IMR-90 (cell line): ENCODE measurements at places on chromosomes 4 and X.

DNA sequence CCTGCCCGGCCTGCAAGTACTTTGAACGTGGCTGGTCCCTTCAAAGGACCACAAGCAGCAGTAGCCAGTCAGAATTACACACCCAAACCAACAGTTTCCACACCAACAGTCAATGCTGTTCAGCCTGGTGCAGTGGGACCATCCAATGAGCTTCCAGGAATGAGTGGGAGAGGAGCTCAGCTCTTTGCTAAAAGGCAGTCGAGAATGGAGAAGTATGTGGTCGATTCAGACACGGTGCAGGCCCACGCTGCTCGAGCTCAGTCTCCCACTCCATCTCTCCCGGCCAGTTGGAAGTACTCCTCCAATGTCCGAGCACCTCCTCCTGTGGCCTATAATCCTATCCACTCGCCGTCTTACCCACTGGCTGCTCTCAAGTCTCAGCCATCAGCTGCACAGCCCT, 104.4 kb upstream of the MYOZ2 start:
- H3K27ac ChIP-seq, result no peak overlapping the region
- peaks cover 17% of the 10 kb centered on the region for H3K4me1 ChIP-seq
- peaks cover 8% of the 10 kb centered on the region for H3K36me3 ChIP-seq

- H3K4me1 ChIP-seq, result no peaks in the 10 kb centered on the region
- H3K36me3 ChIP-seq, result no peaks in the 10 kb centered on the region
- DNase-seq, result no peak
- peaks cover 2% of the 10 kb centered on the region; the same call in 1 of the 2 replicates for H3K27me3 ChIP-seq
Observed at GRCh38 chr4:16365036-16365569, 138.8 kb upstream of the TAPT1 start.

- no peak overlapping the region for H3K4me3 ChIP-seq
- H3K27me3 ChIP-seq, result no peaks in the 10 kb centered on the region
- H3K4me1 ChIP-seq, result no peaks in the 10 kb centered on the region
- H3K27ac ChIP-seq, result no peak overlapping the region
- no peaks in the 10 kb centered on the region for H3K36me3 ChIP-seq
Observed at GRCh38 chrX:148933881-148934280, 433.5 kb downstream of the AFF2 start.

GRCh38 chrX:10090319-10090718, 66.5 kb upstream of the CLCN4 start:
- H3K4me3 ChIP-seq, result no peak overlapping the region
- no peaks in the 10 kb centered on the region for H3K27me3 ChIP-seq
- peaks cover 8% of the 10 kb centered on the region for H3K36me3 ChIP-seq
- H3K27ac ChIP-seq, result no peak overlapping the region

DNA sequence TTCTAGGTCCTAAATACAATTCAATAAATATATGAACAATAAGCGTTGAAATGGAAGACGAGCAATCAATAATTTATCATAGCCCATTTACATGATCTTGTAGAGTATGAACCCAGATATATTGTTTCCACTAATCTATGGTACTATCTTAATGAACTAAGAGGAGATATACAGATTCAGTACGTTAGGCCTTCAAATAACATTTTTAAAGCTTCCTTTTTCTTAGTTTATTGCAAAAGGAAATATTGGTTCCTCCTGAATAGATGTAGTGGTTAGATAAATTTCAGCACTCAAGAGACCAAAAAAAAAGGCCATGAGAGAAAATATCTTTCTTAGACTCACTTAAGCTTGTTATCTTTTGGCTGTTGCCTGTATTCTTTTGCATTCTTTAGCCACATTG, 147.5 kb upstream of the PITX2 start:
- H3K27ac ChIP-seq, result no peak overlapping the region
- no peak for DNase-seq
- H3K4me3 ChIP-seq, result no peak overlapping the region
- H3K36me3 ChIP-seq, result no peaks in the 10 kb centered on the region
- H3K27me3 ChIP-seq, result no peaks in the 10 kb centered on the region
- H3K4me1 ChIP-seq, result no peaks in the 10 kb centered on the region

- H3K27ac ChIP-seq, result no peak overlapping the region
- no peaks in the 10 kb centered on the region for H3K27me3 ChIP-seq
- H3K4me3 ChIP-seq, result no peak overlapping the region
- peaks cover 14% of the 10 kb centered on the region for H3K36me3 ChIP-seq
- no peak for DNase-seq
Observed at GRCh38 chr4:70808151-70808550, 31.5 kb downstream of the GRSF1 start.

DNA sequence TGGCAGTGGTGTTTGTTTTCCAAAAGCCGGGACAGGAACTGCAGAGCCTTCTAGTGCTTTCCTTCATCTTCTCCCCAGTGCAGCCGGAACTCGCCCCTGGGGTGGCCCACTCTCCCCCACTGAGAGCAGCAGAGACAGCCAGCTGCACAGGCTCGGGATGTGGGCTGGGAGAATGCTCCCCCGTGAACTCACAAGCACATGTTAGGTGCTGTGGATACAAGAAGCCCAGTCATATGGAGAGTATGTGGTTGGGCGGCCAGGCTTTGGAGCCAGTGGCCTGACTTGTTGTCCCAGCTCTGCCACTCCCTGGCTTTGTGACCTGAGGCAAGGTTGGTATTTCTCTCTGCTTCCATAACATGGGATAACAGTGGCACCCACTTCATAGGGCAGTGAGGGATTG, 9.4 kb upstream of the KIAA0232 start:
- peaks cover 26% of the 10 kb centered on the region for H3K27me3 ChIP-seq
- peaks cover 3% of the 10 kb centered on the region for H3K4me1 ChIP-seq
- no peak overlapping the region for H3K27ac ChIP-seq
- H3K36me3 ChIP-seq, result no peaks in the 10 kb centered on the region
